ENCODE measurements at places on chromosomes 5 and 9. TPM values are rescaled to one million over a fixed set of nuclear protein-coding genes. Genes with fewer than 3 reads are reported as not detected.

SLC36A2 gene
- total RNA-seq: 0.16 TPM

FBN2 gene
- 34.1 TPM for total RNA-seq

GABRG2 gene
- not detected for total RNA-seq

GRCh38 chr5:81145329-81145935 lies 87.7 kb upstream of the CKMT2 start:
- no peak for DNase-seq

DNA sequence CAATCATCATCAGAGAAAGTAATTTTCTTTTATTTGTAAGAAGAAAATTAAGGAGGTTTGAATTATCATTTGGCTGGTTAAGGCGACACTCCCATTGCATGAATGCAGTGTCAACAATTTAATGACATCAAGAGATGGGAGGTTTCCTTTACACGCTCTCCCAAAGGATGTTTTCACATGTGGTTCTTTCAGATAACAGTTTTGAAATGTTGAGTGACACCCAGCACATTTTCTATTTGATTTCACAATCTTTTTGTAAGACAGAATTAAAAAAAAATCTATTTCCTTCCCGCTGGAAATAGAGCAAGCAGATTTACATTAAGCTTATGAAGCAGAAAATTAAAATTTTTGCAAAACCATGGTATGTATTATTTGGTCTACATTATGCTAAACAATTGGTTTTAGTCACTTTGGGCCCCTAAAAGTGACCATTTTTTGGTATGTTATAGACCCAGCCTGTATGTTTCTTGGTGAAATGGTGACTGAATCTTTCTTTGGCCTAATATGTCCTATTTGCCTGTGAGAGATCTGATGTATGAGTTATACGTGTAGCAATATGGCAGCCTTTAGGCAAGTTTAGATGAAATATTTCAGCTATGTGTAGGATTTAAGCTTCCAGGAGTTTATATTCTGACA lies 18.9 kb upstream of the ANKRD55 start:
- no peak for DNase-seq

- no peak for DNase-seq
Measured at GRCh38 chr5:33772380-33772897, 119.4 kb downstream of the ADAMTS12 start.

- no peak for DNase-seq
Measured at GRCh38 chr5:37435261-37435660, 56.1 kb downstream of the WDR70 start.
